G401 (cell line): ENCODE measurements at places on chromosomes 3 and 15.

DNA sequence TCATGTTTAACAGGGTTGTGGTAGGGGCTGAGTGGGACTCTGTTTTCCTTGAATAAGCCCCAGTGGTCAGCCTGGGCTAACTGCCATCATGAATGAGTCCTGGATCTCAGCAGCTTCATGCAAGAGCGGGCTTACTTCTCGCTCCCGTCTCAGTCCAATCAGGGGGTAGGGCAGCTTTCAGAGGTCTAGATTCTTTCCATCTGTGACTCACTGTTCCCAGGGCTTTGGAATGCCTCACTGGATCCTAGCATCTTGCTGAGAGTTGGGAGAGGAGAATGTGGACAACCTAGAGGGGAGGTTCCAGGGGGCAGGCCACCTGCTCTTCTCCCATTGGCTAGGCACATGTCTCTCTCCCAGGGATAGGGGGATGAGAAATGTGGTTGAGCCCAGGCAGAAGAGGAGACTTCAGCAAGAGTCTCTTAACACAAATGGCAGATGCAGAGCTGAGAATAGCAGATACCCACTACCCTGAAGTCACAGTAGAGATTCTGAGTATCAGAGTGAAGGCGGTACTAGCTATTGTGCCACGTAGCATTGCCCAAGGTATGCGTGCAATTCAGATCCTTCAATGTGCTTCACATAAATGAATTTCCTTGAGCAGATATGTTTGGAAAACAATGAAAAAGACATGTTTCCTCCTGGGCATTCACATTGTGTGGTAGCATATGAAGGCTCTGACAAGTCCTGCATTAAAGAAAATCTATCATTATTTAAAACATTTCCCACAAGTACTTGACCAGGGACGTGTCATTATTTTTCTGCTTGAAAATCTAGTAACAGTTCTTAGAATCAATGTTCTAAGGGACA, 257.7 kb upstream of the PROK2 start:
- no peak for DNase-seq

DNA sequence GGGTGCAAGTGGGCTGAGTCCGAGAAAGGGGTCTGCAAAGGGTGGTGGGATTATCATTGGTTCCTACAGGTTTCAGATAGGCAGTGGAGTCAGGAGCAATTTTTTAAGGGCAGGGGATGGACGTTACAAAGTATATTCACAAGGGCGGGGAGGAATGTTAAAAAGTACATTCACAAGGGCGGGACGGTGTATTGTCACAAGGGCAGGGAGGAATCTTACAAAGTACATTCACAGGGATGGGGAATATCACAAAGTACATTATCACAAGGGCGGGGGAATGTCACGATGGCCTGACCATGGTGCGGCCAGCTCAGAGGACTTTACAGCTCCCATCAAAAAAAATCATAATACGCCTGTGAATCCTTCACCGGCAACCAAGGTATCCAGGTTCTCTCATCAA, 20.6 kb upstream of the TEX55 start:
- DNase-seq = no peak

DNA sequence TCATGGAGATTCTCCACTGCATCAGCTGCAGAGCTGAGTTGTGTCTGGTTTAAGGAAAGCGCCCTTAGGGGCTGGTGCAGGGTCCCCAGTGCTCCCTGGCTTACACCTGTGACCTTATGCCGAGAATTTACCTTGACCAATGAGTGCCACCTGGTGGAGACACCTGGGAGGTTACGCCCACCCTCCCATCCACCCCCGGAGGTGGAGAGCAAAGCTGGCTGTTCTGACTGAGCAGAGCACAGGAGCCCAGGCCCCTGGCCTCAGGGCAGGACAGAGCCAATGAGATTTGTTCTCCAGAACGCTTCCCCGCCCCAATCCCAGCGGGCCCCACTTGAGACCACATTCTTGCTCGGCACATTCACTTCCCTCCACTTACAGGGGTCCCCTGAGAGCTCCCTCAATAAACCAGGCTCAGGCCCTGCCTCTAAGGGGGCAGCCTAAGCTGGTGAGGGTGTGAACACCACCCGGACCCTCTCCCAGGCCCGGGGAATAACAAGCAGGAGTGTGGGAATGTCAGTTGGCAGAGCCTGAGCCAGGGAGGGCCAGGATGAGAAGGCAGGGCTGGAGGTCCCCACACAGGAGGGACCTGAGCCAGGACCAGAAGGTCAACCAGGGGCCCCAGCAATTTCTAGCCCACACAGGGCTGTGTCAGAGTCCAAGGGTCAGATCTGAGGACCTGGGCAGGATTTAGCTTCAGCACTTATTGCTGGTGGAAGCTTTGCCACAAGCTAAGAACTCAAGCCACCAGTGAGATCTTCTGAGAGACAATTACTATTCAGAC, 117.1 kb downstream of the TPRA1 start:
- no peak for DNase-seq

DNA sequence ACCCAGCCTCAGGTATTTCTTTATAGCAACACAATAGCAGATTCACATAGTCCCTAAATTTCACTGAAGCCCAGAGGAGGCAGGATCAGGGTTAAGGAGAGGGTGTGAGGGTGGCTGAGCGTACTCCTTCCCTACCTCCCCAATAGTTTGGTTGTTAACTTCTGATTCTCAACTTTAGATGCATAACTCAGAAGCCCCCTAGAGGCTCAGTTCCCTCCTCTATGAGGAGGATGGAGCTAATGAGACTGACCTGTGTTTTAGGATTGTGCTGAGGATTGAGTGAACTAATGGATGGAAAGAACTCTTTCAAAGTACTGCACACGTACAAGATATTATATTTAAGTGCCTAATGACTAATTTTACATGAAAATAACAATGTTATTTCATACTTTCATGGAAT, 249.3 kb upstream of the SOX14 start:
- DNase-seq = no peak

DNA sequence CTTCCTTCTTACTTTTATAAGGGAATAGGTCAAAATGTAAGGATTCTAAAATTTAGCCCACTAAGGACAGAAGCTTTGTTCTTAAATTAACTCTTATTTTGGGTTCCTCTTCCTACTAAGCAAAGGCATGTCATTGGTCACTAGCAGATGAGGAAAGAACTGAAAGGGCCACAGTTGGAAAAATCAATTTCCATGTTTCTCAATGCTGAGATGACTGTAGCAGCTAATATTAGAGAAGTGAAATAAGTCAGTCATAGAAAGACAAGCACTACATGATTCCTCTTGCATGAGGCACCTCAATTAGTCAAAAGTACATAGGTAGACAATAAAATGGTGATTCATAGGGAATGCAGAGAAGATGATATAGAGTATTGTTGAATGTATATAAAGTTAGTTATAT, 353.7 kb downstream of the RSL24D1 start:
- no peak for DNase-seq

DNA sequence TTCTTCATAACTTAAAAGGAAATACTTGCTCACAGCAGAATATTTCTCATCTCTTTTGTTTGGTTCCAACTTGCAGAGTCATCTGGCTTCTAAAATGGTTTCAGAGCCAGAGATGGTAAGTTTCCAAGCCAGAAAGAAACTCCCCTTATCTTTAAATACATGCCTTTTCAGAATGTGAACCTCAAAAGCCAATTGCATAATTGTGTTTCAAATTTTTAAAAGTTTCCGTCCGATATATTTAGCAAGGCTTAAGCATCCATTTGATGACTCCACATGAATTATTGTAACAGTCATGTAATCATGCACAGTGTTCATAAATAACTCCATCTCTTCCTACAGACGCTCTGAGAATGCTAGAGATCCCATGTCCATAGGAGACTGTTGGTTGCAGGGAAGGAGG, 40.6 kb upstream of the C3orf80 start:
- DNase-seq = no peak

DNA sequence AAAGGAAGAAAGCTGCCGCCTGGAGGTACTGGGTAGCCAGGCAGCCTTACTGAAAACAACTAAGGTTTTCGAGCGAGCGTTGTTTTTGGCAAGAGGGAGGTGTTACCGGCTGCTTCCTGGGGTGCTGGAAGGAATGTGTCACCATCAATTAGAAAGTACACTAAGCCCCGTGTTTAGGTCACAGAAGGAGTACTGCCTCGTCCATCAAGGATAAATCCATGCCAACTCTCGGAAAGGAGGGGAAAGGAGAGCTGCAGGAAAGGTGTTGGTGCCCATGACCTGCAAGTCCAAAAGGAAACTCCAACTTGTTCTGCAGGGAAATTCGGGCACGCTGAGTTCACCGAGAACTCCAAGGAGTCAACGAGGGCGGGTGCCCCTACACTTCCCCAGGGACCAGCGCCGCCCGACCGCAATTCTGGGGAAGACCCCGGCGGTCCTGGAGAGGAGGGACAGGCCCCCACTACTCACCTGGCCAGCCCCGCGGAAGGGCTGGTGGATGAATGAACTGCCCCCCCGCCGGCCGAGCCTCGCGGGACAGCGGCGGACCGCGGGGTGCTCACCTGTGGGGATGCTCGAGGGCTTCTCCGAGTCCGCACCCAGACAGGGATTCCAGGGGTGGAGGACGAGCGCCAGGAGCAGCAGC, 542 bp downstream of the PLOD2 start:
- peak; percentile 80 for DNase-seq
